ENCODE measurements at places on chromosomes 6 and 20.

DNA sequence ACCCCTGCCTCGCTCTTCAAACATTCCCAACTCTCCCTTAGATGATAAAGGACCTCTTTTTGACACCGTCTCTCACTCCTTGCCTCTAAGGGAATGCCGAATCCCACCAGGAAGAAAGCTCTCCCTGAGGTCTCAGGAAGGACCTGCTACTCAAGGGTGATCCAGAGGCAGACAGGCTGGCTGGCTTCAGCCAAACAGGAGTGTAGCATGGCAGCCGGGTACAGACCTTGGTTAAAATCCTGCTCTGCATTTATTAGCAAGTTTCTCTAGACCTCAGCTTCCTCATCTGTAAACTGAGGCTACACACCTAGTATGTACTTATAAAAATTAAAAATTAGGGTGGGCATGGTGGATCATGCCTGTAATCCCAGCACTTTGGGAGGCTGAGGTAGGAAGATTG lies 17.2 kb downstream of the MAP1LC3A start:
- no peak for DNase-seq

DNA sequence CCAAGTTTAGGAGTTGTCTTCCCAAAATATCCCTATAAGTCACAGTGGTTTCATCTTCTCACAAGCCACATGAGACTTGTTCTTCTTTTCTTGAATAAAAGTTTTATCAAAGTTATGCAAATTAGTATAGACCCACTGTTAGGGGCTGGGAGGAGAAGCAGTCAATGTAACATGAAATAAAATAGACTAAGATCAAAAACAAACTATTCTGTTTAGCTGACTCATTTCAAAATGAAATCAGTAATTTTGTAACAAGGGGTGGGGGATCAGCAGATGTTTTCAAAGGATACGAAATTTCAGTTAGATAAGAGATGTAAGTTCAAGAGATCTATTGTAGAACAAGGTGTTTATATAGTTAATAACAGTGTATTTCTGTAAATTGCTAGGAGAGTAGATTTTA lies 339.6 kb upstream of the PRDM1 start:
- DNase-seq: no peak

DNA sequence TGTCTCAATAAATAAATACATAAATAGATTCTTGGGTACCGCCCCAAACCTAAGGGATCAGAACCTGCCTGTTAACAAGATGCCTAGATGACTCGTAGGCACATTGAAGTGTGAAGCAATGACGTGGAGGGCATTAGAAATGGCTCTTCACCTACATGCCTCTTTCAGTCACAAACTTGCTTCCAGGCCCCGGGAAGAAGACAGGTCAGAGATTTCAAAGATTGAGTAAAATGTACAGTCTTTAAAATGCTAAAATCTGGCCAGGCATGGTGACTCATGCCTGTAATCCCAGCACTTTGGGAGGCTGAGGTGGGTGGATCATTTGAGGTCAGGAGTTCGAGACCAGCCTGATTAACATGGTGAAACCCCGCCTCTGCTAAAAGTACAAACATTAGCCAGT lies 480.8 kb upstream of the JARID2 start:
- no peak for DNase-seq

- no peak for DNase-seq
These were observed 68.1 kb upstream of the RNF146 start for GRCh38 chr6:127198549-127198948.

DNA sequence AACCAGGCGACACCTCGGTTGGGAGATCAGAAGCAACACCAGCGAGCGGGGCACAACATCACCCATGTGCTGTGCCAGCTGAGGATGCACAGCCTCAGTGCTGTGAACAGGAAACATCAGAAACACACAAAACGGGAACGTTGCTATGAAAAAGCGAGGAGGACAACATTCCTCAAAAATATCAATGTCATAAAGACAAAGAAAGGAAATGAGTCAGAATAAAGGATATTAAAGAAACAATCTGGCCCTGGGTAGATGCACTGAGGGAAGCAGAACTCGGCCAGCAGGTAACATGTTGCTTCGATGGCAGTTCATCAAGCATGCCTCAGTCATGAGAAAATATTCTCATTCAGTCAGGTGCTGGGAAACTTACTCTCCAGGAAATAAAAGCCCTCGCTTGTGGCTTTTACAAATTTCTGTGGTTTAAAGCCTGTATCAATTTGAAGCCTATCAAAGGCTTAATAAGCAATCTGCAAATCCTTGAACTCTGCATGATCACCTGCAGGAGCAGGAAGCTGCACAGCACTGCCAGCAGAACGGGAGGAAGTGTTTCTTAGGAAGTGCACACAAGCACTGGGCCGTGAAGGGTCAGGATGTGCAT lies 77.5 kb downstream of the GINS1 start:
- DNase-seq: no peak

DNA sequence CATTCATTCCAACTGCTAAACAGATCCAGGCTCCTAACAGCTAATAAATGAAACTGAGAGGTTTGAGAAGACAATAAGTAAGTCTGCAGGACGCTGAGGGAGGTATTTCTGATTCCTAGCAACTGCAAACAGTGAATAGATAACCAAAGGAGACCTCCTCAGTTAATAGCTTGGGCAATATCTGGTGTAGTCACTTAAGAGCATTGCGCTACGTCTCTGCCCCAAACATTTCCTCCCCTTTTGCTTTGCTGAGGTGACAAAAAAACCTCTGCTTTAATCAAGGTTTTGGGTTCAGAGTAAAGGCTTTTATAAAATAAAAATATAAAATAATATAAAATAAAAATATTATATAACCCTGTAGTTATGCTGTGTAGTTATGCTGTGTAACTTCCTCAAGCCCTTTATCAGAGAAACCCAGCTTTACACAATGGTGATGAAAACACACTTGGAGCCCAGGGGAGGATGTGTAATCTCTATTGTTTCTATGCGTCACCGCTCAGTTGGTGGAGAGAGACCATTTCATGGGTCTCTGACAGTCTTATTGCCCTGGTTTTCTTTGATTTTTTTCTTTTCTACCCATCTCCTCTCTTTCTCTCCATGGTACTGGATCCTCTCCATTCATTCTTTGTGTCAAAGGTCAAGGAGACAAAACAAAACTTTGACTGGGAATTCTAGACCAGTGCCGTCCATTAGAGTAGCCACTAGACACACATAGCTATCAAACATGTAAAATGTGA lies 18.9 kb upstream of the CALHM5 start:
- DNase-seq: no peak

DNA sequence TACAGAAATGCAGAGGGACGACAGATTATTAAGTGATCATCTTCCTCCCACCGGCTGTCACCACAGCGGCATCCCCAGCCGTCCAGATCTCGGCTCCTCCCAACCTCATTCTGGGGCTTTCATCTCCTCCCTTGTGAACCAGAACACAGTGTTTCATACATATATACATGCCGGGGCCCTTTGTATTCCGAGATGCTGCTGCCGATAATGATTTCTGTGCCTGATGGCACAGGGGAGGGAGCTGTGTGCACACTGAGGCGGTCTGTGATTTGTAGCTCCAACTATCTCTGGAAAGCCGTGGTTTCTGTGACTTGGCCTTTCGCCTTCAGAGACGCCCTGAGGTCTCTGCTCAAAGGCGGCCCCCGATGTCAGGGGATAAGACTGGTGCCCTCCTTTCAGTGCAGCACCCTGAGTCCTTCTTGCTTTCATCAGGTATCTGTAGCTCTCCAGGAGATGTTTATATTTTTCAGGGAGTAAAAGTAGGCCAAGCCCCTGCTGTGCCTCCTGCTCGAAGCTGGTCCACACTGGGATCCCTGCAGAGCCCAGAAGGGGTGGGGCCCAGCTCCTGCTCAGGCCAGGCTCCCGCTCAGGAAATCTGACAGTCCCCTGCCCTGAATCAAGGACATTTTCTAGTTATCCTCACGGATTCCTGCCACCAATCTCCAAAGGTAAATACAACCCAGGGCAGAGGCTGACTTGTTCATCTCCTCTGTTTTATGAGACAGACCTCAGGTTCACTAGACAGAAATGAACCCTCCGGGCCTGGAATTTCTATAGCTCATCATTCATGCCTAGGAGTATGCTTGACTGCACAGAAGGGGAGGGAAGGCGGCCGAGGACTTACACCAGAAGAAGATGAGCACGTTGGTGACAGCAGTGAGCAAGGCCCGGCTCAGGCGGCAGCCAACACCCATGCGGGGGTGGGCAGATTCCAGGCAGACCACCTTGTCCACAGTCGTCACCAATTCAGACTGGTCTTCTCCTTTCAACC lies 11.2 kb downstream of the LEMD2 start:
- DNase-seq: no peak

DNA sequence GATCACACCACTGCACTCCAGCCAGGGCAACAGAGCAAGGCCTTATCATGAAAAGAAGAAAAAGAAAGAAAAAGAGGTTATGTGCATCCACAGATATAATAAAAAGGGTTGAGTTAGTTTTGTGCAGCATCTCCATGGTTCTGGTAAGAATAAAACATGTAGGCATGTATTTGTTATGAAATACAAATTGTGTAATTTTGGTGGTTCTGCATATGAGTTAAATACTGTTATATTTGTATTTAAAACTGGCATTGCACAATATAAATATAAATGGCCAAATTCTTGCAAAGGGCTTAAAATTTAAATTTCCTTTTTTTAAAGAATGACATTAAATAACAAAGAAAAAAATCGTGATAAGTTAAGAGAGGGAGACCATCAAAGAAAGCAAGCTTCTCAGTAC lies 159.1 kb upstream of the PREP start:
- no peak for DNase-seq

GRCh38 chr20:11173916-11174315 lies 500.1 kb upstream of the JAG1 start:
- DNase-seq: no peak

DNA sequence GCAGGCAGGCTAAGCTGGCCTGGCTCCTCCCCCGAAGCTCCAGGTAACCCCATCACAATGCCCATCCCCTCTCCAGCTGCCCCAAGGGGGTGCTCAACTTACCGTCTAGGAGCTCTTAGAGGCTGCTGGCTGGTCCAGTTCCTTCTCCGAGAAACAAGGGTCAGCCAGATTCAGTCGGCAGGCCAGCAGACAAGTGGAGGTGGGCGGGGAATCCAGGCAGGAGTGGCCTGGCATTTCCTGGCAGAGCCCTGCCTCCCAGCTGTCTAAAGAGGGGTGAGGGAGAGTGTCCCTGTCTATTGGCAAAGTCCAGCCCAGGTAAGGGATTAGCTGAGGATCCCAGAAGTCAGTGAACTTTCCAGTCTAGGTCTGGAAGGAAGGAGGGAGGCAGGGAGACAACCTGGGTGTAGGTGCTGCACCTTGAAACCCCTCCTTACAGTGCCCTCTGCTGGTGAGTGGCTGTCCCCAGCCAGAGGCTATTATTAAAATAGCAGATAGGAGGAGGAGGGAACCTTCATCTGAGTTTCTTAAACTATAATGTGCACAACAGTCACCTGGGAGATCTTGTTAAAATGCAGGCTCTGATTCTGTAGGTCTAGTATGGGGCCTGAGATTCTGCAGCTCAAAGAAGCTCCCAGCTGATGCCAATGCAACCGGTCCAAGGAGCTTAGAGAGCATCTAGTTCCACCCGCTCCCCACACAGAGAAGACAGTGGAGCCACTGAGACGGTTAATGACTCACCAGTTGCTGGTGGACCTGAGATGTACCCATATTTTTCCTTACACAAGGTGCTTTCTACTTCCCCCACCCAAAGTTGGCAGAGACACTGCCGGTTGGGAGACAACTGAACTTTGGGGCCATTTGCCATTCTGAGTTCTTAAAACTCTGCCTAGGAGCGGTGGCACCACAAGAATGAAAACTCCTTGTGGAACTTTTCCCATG lies at the start of gene UNC5CL:
Gene UNC5CL (minus strand): TSS at position 162 of the 939 bp plus-strand sequence. CDS start 4,147 bp downstream, outside the sequence.
- DNase-seq: peak; percentile 21

GRCh38 chr6:16430391-16431089 lies 192.2 kb downstream of the GMPR start:
- no peak for DNase-seq

- DNase-seq: no peak
These were observed 4.5 kb downstream of the PHF3 start for GRCh38 chr6:63640062-63640461.

GRCh38 chr20:50293284-50294139 lies 102.9 kb downstream of the CEBPB start:
- DNase-seq: no peak

GRCh38 chr20:40276301-40276700 lies 412.7 kb downstream of the MAFB start:
- no peak for DNase-seq

DNA sequence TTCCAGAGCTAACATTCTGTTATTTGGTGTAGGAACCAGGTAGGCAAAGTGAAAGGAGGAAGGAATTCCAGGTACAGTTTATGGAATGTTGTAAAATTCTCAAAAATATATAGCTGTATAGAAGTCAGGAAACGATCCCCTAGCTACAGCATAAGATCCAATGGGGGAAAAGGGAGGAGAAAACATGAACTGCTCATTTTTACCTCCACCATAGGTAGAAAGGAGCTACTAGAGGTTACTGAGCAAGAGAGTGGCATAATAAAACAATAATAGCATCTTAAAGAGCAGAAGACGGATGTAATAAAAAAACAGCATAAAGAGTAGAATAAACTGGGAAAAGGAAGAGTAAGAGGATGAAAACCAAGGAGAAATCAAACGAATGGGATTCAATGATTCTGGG lies 26.9 kb downstream of the EPB41L2 start:
- DNase-seq: no peak

DNA sequence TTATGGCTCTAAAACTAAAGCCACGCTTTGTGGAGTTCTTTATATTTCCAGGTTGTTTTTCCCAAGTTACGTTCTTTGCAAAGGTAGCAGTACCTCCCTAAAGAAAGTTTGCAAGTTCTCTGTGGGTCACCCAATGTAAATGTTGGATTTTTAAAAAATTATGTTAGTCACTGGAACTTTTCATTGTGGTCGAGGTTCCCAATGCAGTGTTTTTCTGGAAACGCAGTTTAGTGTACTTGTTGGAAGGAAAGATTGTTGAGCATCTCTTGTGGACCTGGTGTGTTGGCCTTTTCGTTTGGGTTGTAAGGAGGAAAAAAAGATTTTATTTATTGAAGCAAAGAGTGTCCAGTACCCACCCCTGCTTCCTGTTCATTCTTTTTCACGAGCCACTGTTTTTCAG lies 1.4 kb downstream of the TOP1 start:
- DNase-seq: no peak

- peak; percentile 71 for DNase-seq
These were observed 17.2 kb downstream of the UNC5CL start for GRCh38 chr6:41021832-41022231.

- no peak for DNase-seq
These were observed 139.1 kb downstream of the KIF16B start for GRCh38 chr20:16434062-16434664.

DNA sequence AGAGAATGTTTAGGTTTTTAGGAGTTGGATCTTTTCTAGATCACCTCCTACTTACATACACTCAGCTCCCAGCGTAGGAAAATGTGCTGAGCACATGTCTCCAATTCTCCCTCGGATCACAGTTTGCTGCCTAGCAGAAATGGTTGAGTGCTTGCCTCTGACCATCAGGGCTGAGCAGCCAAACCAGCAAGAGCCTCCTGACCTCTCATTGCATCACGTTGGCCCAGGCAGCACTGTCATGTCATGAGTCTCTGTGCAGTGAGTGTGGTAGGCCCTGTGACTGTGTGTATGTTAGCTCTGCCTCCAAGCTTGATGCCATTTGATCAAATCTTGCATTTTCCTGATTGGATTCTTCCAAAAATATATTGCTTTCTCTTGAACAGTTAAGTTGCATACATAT lies 112.0 kb downstream of the LRRC1 start:
- peak; percentile 57 for DNase-seq

Data from Ammon's horn (tissue), 1 donor.